ENCODE measurements at places on chromosomes 13 and 19.

DNA sequence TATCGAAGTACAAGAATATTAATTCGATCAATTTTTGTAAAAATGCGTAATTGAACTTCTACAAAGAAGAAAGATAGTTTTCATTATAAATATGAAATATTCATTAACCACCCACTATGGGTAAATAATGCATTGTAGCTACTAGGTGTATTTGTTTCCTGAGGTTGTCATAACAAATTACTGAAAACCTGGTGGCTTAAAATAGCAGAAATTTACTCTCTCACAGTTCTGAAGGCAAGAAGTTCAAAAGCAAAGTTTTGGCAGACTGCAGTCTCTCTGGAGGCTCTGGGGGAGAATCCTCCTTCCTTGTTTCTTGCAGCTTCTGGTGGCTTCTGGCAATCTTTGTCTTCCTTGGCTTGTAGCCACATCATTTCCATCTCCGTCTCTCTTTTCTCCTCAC, 99.2 kb upstream of the MIR17HG start:
- no peak for DNase-seq

DNA sequence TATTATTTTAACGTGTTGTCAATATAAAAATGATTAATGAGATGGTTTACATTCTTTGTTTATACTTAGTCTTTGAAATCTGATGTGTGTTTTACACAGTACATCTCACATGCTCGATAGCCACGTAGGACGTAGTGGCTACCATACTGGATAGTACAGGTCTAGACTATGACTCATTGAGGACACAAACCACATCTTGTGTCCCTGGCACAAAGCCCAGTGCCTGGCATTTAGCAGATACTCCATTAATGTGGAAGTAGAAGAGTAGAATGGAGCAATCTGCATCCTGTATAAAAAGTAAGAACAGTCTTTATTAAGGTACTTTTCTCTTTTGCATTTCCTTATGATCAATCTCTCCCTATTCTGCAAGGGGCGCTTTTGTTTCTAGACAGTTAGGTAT, 49.0 kb upstream of the FRY start:
- DNase-seq = no peak

DNA sequence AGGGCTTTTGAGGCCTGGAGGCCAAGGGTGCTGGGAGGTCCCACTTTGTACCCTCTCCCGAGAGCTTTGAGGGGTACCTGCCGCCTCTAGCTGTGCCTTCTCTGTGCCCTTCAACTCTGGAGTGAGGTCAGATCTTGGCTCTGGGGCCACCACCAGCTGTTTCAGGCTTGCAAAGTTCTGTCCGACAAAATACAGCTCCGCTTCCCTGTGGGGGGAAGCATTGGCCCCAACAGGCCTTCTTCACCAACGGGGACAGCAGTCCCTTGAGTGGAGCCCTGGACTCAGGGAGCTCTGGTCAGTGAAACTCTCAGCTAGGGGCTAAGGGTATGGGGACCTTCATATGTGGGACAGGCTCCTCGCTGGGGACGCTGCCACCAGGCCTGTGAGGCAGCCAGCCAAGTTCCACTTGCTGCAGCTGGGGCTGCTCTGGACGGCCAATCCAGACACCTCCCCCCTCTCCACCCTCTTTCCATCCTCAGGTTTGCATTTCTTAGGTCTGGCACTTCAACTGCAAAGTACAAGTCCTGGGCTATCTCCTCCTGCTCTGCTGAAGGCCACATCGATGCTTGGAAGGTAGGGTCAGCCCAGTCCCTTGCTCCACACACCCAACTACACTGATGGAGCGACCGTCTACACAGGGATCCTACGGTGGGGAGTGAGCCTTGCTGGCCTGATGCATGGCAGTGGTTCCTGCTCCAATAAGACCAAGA, 46.8 kb downstream of the C13orf46 start:
- DNase-seq = no peak

- DNase-seq = no peak
Observed at GRCh38 chr13:100240109-100240779, 151.4 kb downstream of the PCCA start.

- DNase-seq = no peak
Observed at GRCh38 chr13:59157181-59157580, 1006.5 kb downstream of the DIAPH3 start.

All from GM13976 (cell line).